ENCODE measurements at places on chromosomes 6 and 20.

DNA sequence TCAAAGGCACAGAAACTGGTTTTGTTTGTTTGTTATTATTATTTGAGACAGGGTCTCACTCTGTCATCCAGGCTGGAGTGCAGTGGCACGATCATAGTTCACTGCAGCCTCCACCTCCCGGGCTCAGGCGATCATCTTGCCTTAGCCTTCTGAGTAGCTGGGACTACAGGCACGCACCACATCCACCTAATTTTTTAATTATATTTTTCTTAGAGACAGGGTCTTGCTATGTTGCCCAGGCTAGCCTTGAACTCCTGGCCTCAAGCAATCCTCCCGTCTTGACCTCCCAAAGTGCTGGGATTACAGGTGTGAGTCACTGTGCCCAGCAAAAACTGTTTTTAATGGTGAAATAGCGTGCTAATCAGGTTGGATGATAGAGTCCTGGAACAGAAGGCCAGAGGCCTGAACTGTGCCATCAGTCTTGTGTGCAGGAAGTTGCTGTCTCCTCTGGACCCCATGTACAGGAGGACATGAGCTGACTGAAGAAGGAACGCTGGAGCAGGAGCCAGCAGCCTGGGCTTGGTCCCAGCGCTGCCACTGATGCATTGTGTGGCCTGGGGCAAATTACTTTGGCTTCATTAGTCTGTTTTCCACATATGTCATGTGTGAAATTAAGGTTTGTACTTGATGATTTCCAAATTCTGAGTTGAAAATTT is 4.9 kb downstream of the TM9SF4 start:
- no peak for DNase-seq

DNA sequence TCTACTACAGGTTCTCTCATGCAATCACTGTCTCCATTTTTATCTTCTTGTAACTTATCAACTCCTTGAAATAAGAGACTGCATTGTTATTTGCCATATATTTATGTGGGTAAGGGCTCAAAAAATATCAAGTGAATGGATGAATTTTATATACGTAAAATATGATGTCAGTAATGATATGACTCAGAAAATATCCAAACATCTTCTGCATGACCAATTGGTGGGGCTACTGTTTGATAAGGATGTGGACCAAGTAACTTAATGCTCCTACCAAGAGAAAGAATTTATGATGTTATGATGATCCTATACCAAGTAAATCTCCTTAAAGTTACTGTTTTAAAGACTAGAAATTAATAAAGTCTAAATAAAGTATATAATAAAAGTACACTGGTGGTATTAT is 103.7 kb downstream of the OGFRL1 start:
- no peak for DNase-seq

GRCh38 chr6:92377137-92377536 is 1042.2 kb downstream of the EPHA7 start:
- DNase-seq = no peak

DNA sequence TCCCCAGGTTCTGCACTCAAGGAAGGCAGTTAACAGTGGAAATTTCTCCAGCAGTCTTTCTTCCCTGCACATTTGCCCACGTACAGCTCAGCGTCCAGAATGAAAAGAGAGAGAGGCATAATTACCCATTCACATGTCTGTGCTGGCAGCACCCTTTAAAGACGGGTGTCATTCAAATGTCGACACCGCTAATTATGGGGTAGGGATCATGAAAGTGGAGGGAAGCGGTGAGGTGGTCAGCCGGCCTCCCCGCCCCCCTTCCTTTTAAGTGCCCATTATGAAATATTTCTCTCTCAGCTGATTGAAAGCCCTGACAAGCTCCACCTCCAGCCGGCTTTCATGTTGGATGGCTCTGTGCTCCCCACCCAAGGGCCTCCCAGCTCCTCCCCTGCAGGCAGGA is 246.1 kb downstream of the BMP7 start:
- DNase-seq = no peak

- no peak for DNase-seq
Observed at GRCh38 chr20:63591147-63591533, 17.1 kb upstream of the HELZ2 start.

- no peak for DNase-seq
Observed at GRCh38 chr20:3603108-3603507, 60.1 kb downstream of the GFRA4 start.

DNA sequence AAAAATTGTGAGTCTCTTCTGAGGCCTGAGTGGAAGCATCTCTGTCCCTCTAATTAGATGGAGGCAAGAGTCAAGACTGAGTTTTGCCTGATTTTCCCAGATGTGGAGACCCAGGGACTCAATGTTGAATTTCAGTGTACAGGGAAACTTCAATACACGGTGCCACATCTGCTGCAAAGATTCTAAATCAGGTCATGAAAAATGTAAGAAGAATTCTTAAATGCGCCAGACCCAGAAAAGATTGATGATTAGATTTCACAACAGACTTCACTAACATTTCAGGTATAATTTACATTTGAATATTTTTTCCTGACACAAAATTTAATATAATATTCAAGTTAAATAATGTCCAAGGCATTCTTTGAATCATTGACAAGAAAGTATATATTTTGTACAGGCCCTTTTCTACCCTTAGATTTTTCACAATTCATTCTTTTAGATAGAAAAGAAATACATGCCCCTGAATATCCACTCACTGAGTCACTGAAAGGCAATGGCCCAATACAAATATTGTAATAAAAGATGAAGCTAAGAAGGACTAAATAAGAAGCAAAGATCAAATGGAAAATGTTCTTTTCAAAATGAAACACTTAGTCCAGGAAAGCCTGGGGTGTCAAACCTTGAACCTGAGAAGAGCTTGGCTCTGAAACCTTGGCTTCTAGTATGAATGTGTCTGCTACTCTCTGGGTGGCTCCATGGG is 18.2 kb upstream of the HDGFL1 start:
- DNase-seq = no peak

- no peak for DNase-seq
Observed at GRCh38 chr20:51386586-51386985, 155.9 kb downstream of the NFATC2 start.

DNA sequence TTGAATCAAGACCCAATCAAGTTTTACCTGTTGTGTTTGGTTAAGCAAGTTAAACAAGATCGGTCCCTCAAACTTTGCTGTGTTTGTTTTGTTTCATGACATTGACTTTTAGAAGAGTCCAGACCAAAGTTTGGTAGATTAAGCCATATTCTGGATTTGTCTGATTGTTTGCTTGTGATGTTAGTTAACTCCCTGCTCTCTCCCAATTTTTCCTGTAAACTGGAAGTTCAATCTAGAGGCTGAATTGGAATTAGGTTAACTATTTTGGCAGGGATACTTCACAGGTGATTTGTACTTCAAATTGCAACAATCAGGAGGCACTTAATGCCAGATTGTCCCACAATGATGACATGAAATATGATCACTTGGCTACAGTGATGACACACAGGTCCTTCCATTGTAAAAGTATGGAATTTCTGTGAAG is 13.6 kb upstream of the SH3BGRL2 start:
- DNase-seq = no peak

GRCh38 chr6:3410385-3411360 is 46.2 kb downstream of the SLC22A23 start:
- peak; percentile 43 for DNase-seq

DNA sequence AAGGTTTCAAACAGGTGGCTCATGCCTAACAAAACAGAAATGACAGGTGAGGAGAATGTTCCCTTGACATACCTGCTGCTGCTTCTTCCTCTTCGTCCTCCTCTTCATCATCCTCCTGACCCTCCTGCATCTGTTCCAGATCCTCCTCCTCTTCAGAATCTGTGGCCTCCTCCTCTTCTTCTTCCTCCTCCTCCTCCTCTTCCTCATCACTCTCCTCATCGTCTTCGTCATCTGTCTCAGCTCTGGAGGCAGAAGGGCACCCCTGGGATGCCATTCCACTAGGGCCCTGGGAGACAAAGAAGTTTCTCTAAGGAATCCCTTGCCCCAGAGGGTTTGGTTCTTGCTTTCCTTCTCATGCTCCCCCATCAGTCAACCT is 2.4 kb upstream of the ZBTB22 start:
- DNase-seq = no peak

Data from MV-4-11 (cell line).